Activated T-helper 9 cell treated with anti-CD3 and anti-CD28 coated beads, Interleukin-2, amount 50 U/mL, for 16 hours (primary cell): ENCODE measurements at places on chromosomes 2 and 18.

DNA sequence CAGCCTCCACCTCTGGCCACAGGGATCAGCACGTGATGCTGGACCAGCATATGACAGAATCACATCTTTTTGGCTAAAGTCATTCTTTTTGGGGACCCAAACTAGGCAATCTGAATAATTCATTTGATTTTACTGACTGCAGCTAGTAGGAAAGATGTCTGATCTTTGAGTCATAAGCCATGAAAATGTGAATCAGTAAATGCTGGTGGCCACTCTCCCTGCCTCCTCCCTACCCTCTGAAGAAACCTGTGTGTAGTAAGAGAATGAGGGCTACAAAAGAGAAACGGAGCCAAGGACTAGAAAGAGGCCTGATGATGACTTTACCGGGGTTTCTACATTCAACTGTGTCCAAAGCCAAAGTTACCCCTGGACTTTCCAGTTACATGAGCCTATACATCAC is 10.1 kb upstream of the LRPPRC start:
- no peak for DNase-seq

- no peak for DNase-seq
These were observed 4.0 kb downstream of the NOP58 start for GRCh38 chr2:202269585-202269984.

- DNase-seq = no peak
These were observed 240.5 kb downstream of the BCL2 start for GRCh38 chr18:63079114-63079513.

DNA sequence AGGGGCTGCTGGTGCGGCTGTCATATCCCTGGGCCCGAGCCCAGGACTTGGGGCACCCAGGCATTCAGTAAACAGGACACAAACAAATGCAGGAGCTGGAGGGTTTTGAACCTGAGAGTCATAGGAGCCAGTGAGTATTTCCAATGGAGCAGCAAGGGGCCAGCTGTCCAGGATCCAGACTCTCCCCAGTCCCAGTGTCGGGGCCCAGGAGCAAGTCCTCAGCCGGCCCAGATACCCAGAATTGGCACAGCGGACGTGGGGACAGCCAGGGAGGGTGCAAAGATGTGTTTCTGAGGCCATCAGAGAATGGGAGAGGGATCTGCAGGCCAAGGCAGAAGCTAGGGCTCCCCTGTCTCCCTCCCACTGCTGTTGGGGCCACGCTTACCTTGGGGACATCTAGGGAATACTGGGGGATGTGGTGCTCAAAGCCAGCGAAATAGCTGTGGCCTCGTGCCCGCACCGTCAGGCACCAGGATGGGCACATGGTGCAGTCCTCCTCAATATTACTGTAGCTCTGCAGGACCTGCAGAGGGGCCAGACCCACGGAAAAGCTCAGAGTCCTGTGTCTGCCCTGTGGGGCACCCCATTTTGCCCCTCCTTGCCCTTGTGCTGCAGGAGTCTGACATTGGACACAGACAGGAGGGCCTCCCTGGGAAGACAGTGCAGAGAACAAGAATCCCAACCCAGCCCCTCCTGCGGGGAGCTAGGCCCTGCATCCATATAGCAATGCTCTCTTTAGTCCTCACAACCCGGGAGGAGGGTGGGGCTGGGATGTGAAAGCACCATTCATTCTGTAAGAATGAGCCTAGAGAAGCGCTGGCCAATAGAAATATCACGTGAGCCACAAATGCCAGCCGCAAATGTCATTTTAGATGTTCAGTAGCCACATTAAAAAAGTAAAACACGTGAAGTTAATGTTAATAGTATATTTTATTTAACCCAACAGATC is 15.4 kb downstream of the CFAP65 start:
- DNase-seq = no peak

DNA sequence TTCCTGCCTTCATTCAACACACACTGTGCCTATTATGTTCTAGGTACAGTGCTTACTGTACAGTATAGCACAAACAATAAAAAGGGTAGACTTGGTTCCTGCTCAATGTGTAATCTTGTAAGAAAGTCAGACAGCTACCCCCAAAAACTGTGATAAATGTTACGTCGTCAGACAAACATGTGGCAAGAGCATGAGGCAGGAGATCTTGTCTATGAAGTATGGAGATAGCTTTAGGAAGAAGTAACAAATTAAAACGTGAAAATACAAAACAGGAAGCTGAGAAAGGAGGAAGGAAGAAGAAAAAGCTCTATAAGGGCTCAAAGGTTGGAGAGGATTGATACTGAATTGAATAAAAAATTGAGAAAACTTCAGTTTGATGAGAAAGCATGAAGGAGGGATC is 276.2 kb upstream of the HNRNPA3 start:
- no peak for DNase-seq

GRCh38 chr2:168961450-168962229 is 60.5 kb downstream of the G6PC2 start:
- no peak for DNase-seq

- no peak for DNase-seq
These were observed 16.0 kb downstream of the EVX2 start for GRCh38 chr2:176067589-176068418.

- no peak for DNase-seq
These were observed 105.5 kb upstream of the DTNA start for GRCh38 chr18:34604591-34604990.

GRCh38 chr2:215784371-215784783 is 229.0 kb downstream of the MREG start:
- DNase-seq = no peak

DNA sequence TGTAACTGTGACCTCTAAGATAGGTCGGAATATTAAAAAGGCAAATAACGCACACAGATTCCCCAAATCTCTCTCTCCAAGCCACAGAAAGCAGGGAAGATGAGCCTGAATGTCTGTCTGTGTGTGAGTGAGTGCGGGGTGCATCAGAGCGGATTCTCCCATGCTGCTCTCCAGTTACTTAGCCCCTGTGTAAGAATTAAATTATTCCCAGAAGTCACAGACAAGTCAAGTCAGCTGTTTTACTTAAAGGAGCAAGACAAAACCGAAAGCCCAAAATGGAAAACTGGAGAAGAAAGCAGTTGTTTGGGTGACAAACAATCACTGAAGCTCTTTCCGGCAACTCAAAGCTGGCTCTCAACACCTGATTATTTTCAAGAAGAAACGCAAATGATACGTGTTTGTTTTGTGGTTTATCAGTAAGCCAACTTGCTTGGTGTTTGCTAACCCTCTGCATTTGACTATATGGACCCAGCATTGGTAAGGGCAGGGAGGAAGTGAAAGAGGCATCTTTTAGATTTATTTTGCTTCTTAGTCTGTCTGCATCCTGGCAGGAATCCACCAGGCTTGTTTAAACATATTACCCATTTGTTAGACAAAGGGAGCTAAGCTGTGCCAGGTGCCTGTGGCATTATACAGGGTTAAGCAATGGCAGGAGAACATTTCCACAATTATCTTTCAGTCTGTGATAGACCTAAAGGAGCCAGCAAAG is 121.5 kb upstream of the CREB1 start:
- no peak for DNase-seq

- DNase-seq = no peak
These were observed 75.7 kb downstream of the CHST9 start for GRCh38 chr18:27109451-27109850.

DNA sequence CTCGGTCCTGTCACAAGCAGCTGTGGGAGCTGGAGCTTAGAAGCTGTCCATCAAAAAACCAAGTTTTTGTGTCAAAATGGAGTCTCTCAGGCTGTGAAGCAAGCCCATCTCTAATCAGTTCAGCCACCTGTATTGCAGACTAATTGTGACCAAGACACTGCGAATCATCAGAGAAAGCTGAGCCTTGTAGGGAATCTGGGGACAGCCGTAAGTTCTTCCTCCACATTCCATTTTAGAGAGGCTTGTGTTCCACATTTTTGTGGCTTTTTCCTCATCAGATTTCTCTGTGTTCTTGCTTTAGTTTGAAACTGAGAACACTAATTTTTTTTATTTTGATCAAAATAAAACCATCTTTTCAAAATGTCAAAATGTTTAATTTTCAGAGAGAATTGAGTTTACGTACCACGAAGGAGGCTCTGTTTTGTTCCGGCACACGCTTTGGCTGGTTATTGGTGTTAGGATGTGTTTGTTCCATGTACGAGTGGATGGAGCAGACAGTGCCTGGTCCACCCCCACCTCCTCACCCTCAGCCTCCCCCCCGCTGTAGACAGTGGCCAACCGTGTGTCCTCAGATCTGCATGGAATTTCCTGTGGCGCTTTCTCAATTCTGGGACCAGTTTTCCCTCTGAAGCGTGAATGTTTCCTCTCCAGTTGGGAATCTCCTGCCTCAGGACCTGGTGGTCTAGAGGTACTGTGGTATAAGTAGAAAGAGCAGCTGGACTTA is 140.8 kb downstream of the AGAP1 start:
- DNase-seq = no peak

DNA sequence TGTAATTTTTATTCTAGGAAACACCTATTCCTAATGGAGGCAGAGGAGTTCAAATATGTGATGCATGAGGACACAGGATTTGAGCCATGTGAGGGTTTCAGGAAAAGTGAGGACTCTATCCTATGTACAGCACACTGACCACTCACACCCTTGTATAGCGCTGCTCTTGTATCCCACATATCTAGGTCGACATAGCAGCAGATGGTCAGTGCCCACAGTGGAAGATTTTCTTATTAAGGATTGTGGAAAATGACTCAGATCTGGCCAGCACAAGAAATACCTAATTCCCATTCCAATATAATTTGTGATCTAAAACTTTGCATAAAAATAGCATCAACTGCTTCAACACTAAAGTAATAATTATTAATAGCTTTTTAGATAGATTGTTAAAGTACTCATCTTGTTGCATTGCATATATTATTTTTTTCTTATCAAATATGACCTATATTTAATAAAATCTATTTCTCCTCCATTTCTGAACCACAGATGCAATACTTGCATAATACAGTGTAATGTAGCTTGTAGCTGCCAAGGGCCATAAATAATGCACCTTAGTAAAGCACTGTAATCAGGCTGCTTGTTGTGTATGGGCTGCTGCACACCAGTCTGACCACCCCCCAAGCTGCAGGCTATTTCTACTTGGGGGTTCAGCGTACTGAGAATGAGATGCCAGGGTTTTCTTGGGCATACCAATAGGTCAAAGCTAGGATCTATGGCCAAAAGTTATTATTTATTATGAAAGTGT is 442.2 kb upstream of the CWC22 start:
- no peak for DNase-seq

GRCh38 chr2:200812122-200813022 is 662 bp downstream of the BZW1 start:
- DNase-seq = peak; percentile 51

GRCh38 chr2:237490009-237490711 is 3.1 kb downstream of the MLPH start:
- DNase-seq = no peak

DNA sequence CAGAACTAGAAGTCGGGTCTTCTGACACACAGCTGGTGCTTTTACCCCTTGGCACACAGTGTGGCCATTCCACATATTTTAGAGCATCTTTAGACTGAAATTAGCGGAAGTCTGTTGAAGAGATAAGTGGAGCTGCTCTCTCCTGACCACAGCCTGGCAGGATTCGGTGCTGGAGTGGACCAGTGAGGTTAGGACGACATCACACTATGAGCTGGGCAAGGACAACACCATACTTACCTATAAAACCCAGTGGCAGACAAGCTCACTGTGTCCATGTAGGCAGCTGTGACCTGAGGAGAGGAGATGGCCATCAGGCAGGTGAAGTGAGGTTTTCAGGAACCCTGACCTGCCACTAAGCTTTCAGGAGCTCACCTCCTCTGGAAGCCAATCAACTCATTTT is 70.1 kb downstream of the XDH start:
- DNase-seq = no peak

DNA sequence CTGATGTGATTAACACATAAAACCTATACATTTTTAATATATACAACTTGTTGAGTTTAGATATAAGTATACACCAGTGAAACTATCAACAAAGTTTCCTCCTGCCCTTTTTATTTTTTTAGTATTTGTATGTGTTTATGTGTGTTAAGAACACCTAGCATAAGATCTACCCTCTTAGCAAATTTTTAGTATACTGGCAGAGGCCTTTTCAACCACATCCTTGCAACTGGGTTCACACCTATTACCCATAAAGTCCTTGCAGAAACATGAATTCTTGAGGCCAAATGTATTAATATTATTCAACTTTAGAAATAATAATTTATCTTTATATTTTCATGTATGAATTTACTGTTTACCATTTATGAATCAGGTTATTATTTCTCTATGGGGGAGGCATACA is 119.7 kb upstream of the CRIM1 start:
- no peak for DNase-seq

- no peak for DNase-seq
These were observed 1469.7 kb upstream of the PIK3C3 start for GRCh38 chr18:40485318-40485717.

DNA sequence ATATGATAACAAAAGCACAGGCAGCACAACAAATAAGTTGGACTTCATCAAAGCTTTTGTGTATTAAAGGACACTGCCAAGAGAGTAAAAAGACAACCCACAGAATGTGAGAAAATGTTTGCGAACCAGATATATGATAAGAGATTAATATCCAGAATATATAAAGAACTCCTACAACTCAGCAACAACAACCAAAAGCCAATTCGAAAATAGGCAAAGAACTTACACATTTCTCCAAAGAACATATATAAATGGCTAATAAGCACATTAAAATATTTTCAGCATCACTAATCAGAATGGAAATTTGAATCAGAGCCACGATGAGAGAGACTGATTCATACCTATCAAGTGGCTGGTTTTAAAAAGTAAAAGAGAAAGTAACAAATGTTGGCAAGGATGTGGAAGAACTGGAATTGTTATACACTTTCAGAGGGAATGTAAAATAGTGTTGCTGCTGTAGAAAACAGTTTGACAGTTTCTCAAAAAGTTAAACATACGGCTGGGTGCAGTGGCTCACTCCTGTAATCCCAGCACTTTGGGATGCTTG is 25.2 kb downstream of the EPB41L5 start:
- DNase-seq = no peak

- peak; percentile 42 for DNase-seq
These were observed 39.5 kb downstream of the CYTIP start for GRCh38 chr2:157404363-157404762.

DNA sequence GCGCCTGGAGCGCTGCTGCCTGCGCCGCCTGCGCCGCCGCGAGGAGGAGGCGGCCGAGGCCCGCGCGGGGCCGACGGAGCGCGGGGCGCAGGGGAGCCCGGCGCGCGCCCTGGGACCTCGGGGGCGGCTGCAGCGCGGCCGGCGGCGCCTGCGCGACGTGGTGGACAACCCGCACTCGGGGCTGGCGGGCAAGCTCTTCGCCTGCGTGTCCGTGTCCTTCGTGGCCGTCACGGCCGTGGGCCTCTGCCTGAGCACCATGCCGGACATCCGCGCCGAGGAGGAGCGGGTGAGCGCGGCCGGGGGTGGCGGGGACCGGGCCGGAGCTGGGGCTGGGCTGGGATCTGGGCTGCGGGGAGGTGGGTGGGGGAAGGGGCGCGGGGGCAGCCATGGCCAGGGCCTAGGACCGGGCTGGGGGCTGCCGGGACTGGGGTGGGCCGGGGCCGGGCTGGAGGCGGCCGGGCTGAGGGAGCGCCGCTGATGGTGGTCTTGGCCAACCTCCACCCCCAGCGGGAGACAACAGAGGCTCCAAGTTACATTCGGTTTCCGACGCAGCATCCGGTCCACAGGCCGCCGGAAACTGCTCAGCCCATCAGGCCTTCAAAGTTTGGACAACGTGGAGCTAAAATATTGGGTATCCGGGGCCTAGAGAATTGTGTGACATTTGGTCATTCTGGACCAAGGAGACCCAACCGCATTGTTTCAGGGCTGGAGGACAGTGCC is 66.4 kb downstream of the KCNG2 start:
- DNase-seq = no peak
